PC-3 (cell line): ENCODE measurements at places on chromosomes 7 and 10. TPM values are rescaled to one million over a fixed set of nuclear protein-coding genes. Genes with fewer than 3 reads are reported as not detected.

UTF1 gene
- total RNA-seq = not detected in 2 replicates

P4HA1 gene
- total RNA-seq = 164 and 181 TPM in 2 replicates

TMEM130 gene
- not detected in 2 replicates for total RNA-seq

CARD11 gene
- total RNA-seq = not detected in 2 replicates

CUZD1 gene
- 0.36 and 0.40 TPM in 2 replicates for total RNA-seq

MACC1 gene
- 7.9 and 12.0 TPM in 2 replicates for total RNA-seq

HGF gene
- 0.15 TPM in 1 of 2 replicates, not detected in the other for total RNA-seq

CH25H gene
- total RNA-seq = not detected in 2 replicates

PRRT4 gene
- total RNA-seq = 0.36 and 0.69 TPM in 2 replicates

COL28A1 gene
- total RNA-seq = 0.26 TPM in 1 of 2 replicates, not detected in the other

PTF1A gene
- total RNA-seq = not detected in 2 replicates

OPN1SW gene
- total RNA-seq = not detected in 2 replicates

FXYD4 gene
- total RNA-seq = not detected in 2 replicates

CCDC172 gene
- not detected in 2 replicates for total RNA-seq

CTAGE4 gene
- 1.4 and 1.6 TPM in 2 replicates for total RNA-seq
